ENCODE measurements at places on chromosomes 12 and 14.

DNA sequence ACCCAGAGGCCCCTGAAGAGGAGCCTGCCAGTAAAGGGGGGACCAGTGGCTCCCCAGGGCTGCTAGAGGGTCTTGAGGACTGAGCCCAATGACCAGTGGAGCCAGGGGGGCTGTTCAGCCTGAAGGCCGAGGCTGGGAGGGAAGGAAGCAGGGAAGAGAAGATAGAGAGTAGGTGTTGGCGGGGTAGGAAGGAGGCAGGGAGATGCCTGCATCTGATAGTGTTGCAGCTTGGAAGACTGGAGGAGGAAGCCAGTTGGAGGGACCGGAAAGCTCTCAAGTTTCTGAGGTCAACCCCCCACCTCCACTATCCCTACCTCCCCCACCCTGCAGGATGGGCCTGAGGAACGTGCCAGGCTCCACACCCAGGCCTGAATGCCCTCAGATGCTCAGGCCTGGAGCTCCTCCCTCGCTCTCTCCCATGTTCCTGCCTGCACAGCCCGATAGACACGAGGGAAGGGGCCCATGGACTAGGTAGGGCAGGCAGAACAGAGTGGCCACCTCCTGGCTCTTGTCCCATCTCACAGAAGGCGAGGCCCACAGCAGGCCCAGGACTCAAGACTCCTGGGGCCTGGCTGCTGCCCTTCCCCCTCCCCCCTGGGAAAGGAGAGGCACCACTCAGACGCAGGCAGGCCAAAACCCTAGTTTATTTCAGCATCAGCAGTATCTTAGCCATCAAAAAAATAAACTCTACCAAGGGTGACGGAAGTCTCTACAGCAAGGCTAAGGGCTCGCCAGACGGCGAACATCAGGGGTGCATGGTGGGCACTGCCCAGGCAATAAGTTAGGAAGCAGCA is 3.4 kb downstream of the CKB start:
- no peak for DNase-seq

DNA sequence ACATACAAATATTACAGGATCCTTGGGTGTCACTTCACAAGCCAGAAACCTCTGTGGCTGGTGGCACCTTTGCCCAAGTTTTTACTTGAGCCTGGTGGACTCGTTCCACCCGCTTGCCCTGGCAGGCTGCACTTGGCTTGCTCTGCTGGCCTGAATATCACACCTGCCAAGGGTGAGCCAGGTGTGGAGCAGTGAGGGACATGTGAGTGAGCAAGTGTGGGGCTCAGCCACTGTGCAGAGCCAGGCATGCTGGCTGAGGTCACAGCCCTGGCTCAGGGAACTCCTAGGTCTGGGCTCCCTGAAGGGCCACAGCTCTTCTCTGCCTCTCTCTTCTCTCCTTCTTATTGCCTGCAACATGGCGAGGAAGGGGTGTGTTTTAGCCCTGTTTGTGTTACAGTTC is 82.0 kb downstream of the SLC16A7 start:
- no peak for DNase-seq

- no peak for DNase-seq
Measured at GRCh38 chr14:59481871-59482540, 2.2 kb downstream of the L3HYPDH start.

DNA sequence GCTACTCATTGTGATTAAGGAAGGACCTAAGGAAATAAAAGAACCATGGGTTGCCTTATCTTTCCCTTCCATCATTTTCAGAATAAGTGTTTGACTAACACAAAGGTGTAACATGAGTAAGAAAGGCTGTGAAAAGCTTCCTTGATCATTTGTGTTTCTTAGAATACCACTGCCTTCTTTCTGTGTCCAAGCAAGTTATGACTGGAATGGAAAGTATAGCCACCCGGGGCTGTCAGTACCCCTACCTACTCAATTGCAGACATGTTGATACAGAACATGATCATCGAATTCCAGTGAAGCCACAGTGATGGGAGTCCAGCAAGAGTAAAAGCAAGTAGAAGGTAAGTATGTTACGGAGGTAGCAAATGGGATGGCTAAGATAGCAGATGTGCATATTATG is 209.8 kb downstream of the PELI2 start:
- no peak for DNase-seq

GRCh38 chr12:86666316-86666715 is 410.1 kb upstream of the MGAT4C start:
- no peak for DNase-seq

Data from H54 (cell line).